Uterus (tissue), 4 donors: ENCODE measurements at places on chromosomes 5 and 9. TPM values are rescaled to one million over a fixed set of nuclear protein-coding genes. Genes with fewer than 3 reads are reported as not detected.
A peak's percentile ranks its signal among the peaks of the same experiment; 100 is the strongest.

PCDHA12 gene
- 9.4 TPM for total RNA-seq

PCDHA11 gene
- total RNA-seq, result 0.29 TPM

PCDHGB5 gene
- total RNA-seq, result 24.7 TPM

IFNA13 gene
- not detected for total RNA-seq

- no peak for DNase-seq
- H3K27ac ChIP-seq, result no peak overlapping the region
- H3K27me3 ChIP-seq, result no peaks in the 10 kb centered on the region
- no peaks in the 10 kb centered on the region for H3K36me3 ChIP-seq
These were observed 3.6 kb upstream of the CCNJL start for GRCh38 chr5:160315968-160316367.

GRCh38 chr5:34660444-34660843 is 4.3 kb downstream of the RAI14 start:
- no peaks in the 10 kb centered on the region for H3K36me3 ChIP-seq
- H3K27ac ChIP-seq, result no peak overlapping the region
- no peaks in the 10 kb centered on the region for H3K27me3 ChIP-seq
- no peak for DNase-seq
- H3K4me1 ChIP-seq, result no peaks in the 10 kb centered on the region
- H3K4me3 ChIP-seq, result no peak overlapping the region

DNA sequence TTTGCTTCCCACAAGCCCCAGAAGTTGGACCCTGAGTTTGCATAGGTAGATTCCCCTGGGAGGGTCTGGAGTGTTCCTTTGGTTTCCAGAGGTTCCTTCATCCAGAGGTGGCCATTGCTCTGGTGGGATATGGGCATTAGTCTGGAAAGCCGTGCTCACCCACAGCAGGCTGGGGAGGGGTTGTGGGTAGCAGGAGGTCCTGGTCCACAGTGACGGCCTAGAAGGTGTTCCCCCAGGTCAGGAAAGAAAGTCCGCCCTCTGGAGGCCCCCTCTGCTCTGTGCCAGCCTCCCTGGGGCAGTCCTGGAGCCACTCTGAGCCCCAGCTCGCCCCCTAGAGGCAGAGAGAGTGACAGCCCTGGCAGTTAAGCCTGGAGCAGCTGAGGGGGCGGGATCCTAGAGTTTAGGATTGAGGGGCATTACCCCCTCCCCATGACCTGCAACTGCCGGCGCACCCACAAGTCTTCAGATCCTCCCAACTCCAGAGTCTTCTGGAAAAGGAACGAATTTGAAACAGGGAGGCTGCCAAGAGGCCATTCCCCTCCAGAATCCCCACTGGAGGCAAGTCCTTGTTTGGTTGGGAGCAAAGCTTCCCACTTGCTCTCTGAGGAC is 36.8 kb downstream of the NDST1 start:
- no peaks in the 10 kb centered on the region for H3K36me3 ChIP-seq
- no peak overlapping the region for H3K4me3 ChIP-seq
- no peaks in the 10 kb centered on the region for H3K27me3 ChIP-seq
- H3K27ac ChIP-seq, result no peak overlapping the region

DNA sequence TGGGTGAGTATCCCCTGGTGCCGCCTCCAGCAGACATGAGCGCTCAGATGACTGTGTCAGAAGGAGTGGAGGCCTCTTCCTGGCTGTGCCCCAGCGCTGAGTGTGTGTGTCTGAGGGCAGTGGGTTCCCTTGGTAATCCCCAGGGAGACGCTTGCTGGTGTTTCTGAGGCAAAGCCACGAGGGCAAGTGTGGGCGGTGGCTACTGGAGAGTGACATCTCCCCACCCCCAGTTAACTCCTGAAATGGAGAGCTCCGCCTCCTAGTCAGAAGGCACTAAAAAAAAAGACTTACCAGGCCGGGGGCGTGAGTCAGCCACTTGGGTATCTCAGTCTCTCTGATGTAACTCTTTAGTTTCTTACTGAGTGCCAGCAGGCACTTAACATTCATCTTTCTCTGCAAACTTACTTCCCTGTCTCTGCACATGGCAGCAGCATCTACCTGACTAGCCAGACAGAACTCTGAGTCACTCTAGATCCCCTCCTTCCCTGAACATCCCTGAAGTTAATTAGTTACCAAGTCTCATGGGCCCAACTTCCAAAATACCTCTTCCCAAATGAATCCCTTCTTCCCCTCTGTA is 19.3 kb downstream of the ORM2 start:
- peak; percentile 95 for DNase-seq
- H3K4me1 ChIP-seq, result peaks cover 5% of the 10 kb centered on the region
- no peaks in the 10 kb centered on the region for H3K36me3 ChIP-seq
- no peaks in the 10 kb centered on the region for H3K27me3 ChIP-seq
- peak overlapping the region; percentile 84 for H3K27ac ChIP-seq
- H3K4me3 ChIP-seq, result no peak overlapping the region

GRCh38 chr9:37650873-37651768 is at the start of gene FRMPD1:
TSS of gene FRMPD1 (plus strand) at chr9:37650954. CDS start at chr9:37692642, 41,688 bp downstream.
- DNase-seq, result no peak
- peaks cover 4% of the 10 kb centered on the region for H3K4me1 ChIP-seq
- peaks cover 3% of the 10 kb centered on the region for H3K27me3 ChIP-seq
- H3K4me3 ChIP-seq, result peak within 1 kb of the TSS; percentile 33
- no peak within 1 kb of the TSS for H3K27ac ChIP-seq

GRCh38 chr5:77326986-77327734 is 116.7 kb downstream of the PDE8B start:
- no peaks in the 10 kb centered on the region for H3K36me3 ChIP-seq
- no peak overlapping the region for H3K4me3 ChIP-seq
- H3K27ac ChIP-seq, result no peak overlapping the region
- H3K27me3 ChIP-seq, result no peaks in the 10 kb centered on the region
- no peaks in the 10 kb centered on the region for H3K4me1 ChIP-seq

DNA sequence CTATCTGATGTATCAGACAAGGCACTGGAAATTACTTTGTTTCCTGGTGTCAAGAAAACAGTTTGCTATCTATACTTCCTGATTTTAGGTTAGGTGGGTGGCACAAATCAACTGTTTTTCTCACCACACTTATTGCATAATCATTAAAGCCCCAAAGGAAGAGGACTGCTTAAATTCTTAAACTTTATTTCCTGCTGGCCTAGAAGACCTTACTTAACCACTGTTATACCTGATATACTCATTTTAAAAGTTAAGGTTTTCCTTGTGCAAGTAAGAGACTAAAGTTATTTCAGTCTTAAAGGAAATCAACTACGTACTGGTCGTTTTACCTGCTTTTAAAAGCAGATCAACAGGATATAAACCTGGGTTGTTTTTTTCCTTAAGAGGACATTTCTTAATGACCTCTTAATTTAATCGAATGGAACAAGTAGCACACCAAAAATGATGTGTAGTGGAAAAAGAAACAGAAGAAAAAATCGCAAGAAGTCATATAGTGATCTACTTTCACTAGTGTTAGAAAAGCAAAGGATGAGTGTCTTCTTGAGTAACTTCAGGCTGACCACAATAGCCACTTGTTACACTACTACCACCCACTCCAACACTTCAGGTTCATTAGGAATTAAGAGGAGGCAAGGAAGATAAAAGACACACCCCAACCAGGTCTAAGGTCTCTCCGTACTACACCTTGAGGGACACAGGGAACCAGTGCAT is 974 bp downstream of the CLINT1 start:
- peak overlapping the region; percentile 67 for H3K4me3 ChIP-seq
- no peaks in the 10 kb centered on the region for H3K36me3 ChIP-seq
- DNase-seq, result no peak
- H3K27ac ChIP-seq, result peak overlapping the region; percentile 82
- H3K4me1 ChIP-seq, result peaks cover 8% of the 10 kb centered on the region

GRCh38 chr9:120394058-120394669 is 185.8 kb downstream of the CDK5RAP2 start:
- no peaks in the 10 kb centered on the region for H3K36me3 ChIP-seq
- DNase-seq, result no peak
